Vagina (tissue), 2 donors: ENCODE measurements at places on chromosomes 5 and 9.

GRCh38 chr5:141954194-141954593, 3.8 kb downstream of the PCDH12 start:
- no peak for DNase-seq

GRCh38 chr5:133399247-133399891, 213.0 kb downstream of the FSTL4 start:
- DNase-seq: peak; percentile 72

GRCh38 chr5:65535529-65535987, 27.4 kb downstream of the CENPK start:
- DNase-seq: no peak

GRCh38 chr5:5141625-5142525, 1.7 kb downstream of the ADAMTS16 start:
- DNase-seq: peak; percentile 56

GRCh38 chr9:15959663-15960062, 406.8 kb downstream of the CCDC171 start:
- no peak for DNase-seq

GRCh38 chr9:121939643-121940042, 153.5 kb downstream of the TTLL11 start:
- DNase-seq: no peak

DNA sequence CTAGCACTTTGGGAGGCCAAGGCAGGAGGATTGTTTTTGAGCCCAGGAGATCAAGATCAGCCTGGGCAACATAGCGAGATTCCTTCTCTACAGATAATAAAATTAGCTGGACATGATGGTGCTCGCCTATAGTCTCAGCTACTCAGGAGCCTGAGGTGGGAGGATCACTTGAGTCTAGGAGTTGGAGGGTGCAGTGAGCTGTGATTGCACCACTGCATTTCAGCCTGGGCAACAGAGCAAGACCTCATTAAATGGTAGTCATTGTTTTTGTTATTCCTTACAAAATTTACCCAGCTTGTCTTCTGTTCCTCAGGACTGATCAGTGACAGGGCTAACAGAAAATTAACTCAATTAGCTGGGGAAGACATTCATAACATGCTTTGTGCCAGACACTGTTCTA, 104.5 kb downstream of the NDFIP1 start:
- DNase-seq: no peak

DNA sequence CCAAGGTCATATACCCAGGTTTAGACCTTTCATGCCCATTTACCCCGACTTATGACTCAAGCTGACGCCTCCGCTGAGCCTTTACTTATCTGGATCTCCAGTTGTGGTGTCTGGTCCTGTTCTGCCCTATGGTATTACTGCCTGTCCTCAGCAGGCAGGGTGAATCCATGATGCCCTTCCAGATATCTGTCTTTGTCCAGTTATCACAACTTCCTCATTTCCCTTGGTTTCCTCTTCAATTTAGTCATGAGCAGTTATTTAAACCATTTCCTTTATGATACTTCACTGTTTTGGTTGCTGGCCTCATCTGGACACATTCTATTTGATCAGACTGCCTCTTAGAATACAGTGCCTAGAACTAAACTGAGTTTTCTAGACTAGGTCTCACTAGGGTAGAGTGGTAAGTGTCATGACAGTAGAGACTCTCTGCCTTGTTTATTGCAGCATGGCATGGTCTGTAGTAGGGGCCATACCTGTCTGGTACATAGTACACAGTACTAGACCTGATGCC, 93.3 kb downstream of the MELK start:
- DNase-seq: no peak

DNA sequence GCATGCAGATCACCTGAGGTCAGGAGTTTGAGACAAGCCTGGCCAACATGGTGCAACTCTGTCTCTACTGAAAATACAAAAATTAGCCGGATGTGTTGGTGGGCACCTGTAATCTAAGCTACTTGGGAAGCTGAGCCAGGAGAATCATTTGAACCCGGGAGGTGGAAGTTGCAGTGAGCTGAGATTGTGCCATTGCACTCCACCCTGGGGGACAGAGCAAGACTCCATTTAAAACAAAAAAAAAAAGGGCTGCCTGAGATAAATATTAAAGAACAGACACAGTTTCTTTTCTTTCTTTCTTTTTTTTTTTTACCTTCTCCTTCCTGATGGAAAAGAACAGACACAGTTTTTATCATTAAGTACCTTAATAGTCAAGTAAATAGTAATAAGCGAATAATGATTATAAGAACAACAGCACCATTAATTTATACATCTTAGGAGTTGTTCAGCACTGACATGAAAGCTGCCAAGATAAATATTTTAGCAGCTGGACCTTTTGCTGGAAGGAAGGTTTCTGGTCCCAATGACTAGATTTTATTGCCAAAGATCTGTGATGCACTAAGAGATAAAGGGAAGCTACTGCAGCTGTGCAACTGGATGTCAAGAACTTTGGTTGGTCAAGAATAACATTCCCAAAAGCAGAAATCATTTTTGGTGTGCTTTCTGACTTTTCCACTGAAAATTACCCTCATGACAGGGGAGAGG, 7.0 kb downstream of the CENPP start:
- DNase-seq: no peak

DNA sequence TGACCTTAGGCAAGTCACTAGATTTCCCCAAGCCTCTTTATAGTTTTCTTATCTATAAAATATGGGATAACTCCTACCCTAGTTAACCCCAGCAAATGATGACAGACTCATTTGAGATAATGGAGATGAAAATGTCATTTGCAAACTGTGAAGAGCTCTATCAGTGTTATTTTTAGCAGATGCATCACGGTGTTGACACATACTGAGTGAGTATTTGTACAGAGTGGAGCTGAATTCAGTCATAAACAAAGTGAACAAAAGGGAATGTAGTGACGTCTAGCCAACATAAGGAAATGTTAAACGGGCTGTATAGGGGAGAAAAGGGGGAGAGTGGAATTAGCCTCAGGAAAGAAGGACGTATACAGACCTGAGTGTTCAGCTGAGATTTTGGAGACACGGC, 75.9 kb downstream of the NMUR2 start:
- DNase-seq: no peak

DNA sequence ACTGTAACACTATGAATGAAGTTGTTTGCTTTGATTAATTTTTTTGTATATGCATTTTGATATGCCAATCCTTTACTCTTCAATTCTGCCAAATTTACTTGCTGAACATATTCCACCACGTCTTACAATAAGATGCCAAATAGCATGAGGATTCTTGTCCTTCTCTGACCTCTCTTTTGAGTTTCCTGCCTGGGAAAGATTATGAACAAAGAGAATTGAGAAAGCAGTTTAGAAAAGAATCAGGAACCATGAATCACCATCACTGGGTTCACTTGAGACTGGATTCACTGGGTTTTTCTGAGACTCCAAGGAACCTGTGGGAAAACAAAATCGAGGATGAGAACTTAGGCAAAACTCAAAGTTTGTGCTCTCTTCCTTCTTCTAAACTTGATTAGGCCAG, 256.5 kb downstream of the CETN3 start:
- no peak for DNase-seq

- no peak for DNase-seq
Observed at GRCh38 chr5:5270958-5271785, 131.0 kb downstream of the ADAMTS16 start.

DNA sequence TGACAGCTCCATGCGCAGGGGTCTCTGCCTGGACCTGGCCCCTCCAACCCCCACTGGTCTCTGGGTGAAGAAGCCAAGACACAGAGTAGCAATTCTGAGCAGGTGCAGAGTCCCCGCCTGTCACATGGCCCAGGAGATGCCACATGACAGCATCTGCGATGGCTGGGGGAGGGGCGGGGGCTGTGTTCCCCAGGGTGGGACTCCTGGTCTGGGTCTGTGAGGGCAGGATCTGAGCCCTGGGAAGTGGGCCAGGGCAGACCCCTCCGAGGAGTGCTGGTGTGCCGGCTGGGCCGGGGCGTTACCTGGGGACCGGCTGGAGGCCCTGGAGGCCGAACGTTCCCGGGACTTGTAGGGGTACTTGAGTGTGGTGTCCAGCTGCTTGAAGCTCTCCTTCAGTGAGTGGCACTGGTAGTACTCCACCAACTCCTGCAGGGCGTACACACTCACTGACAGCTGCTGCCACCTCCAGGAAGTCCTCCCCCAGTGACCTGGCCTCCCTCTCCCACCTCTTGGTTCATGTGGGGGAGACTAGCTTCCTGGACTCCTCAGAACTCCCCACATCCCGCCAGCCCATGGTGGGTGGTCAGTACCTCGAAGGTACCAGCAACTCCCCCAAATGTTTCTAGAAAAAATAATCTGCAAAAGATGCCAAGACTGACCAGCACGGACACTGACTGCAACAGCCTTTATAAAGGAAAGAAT, 32.1 kb upstream of the SARDH start:
- DNase-seq: peak; percentile 96

- no peak for DNase-seq
Observed at GRCh38 chr9:83141887-83142286, 78.9 kb upstream of the RASEF start.

DNA sequence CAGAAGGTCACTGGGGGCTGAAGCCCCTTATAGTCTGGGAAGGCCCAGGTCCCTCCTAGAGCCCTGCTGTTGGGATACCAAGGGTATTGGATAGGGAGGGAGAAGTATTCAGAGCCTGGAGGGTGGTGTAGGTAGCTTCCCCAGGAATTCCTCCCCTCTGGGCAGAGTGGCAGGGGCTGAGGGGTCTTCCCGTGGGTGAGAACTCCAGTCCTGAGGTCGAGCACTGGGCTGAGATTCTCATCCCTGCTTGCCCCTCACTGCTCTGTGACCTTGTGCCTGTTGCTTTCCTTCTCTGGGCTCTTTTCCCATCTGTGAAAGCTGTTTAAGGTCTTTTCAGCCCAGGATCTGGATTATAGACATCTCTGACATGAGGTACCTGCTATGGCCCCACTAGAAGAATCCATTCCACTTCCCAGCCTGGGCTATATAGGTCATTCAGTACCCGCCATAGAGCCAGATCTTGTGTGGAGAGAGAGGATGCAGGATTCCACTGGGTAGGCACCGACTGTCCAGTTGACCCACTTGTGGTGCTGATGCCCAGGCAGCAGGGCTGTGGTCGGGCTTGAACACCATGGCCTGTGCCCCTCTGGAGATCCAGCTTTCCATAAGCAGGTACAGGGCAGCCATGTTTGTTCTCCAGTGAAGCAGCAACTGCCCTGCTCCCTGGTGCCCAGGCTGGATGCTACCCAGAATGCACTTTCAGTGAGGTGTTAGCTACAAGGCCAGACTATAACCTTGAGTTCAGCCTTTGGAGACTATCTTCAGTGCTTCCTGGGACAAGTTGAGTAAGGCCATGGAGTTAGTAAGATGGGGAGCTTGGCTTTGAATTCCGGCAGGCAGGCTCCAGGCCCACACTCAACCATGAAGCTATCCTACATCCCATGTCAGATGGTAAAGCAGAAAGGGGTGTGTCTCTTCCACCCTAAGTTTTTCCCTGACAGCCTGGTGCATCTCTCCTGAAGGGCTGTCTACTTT, 60.1 kb downstream of the AMBP start:
- peak; percentile 69 for DNase-seq

DNA sequence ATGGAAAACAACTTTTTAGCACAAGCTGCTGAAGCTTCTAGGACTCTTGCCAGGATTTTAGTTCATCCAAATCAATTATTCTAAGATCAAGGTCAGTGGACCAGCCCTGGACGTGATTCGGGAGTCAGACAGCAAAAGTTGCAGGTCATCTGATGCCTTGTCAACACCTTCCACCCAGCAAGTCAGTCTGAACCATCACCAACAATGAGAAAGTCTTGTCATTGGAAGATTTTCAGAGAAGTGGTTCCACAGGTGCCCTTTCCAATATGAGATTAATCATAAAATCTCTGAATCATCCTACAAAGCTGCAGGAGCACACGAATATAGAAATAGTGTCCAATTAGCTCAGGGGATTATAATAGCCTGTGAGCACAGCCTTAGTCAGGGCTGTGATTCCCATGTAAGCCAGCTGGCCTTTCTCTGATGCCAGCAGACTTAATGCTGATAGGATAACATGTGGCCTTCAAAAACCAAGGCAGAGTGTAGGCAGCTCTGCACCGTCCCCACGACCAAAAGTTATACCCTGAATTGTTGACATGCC, 445.0 kb upstream of the TRPC7 start:
- DNase-seq: no peak
